COLO829 (cell line): ENCODE measurements at places on chromosomes 2 and 18.

- DNase-seq = no peak
Observed at GRCh38 chr2:240170883-240171282, 30.4 kb upstream of the OTOS start.

DNA sequence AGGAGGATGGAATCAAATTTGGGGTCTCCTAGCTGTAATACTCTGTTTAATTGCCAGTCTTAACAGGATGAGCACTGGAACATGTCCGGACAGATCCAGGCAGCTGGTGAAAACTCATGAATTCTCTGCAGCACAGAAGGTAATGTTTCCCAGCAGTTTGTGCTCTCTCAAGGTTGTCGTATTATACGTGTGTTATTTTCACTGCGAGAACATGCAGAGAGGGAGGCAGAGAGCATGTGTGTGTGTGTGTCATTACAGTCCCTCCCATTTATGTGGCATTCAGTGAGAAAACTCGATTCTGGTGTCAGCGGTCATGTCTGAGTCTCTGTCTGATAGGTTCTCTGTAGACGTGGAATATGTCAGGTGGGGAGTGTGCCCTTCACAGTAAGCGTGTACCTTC, 150.2 kb upstream of the POU3F3 start:
- DNase-seq = no peak

- DNase-seq = no peak
Observed at GRCh38 chr2:107785756-107786155, 40.9 kb upstream of the RGPD4 start.

DNA sequence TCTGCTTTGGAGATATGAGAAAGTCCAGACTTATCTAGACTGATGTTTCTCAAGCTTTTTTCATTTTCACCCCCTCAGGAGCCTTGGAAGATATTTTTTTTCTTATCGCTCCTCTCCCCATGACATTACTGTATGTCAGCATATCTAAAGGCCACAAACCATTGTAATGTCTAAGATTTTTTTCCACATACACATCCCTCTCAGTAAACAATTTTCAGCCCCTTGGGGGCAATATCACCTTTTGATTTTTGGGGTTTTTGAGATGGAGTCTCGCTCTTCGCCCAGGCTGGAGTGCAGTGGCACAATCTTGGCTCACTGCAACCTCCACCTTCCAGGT, 60.3 kb upstream of the REL start:
- DNase-seq = no peak

DNA sequence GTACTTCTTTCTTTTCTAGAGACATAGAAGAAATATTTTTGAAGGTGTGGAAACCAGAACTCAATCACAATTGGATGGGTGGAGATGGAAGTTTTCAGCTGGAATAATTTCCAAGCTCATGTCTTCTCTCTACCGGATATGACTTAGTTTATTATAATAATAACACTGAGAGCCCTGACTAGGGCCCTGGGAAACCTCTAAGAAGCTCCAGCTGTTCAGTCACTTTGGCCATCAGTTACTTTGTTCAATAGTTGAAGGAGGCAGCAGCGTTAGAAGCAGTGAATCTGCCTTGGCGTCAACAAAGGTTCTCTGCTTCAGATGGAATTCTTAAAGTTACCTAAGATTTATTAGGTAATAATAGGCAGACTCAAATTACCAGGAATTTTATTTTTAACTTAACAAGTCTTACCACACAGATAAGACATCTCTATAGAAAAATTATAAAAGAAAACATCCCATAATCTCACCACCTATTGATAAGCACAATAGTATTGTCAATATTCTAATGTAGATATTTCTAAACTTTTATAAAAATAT, 293.8 kb upstream of the CHAC2 start:
- DNase-seq = no peak

- DNase-seq = no peak
Observed at GRCh38 chr2:176758426-176758825, 454.2 kb upstream of the HNRNPA3 start.

- no peak for DNase-seq
Observed at GRCh38 chr2:102453501-102453900, 19.5 kb upstream of the SLC9A4 start.

GRCh38 chr2:48587560-48587959, 30.1 kb upstream of the GTF2A1L start:
- no peak for DNase-seq

DNA sequence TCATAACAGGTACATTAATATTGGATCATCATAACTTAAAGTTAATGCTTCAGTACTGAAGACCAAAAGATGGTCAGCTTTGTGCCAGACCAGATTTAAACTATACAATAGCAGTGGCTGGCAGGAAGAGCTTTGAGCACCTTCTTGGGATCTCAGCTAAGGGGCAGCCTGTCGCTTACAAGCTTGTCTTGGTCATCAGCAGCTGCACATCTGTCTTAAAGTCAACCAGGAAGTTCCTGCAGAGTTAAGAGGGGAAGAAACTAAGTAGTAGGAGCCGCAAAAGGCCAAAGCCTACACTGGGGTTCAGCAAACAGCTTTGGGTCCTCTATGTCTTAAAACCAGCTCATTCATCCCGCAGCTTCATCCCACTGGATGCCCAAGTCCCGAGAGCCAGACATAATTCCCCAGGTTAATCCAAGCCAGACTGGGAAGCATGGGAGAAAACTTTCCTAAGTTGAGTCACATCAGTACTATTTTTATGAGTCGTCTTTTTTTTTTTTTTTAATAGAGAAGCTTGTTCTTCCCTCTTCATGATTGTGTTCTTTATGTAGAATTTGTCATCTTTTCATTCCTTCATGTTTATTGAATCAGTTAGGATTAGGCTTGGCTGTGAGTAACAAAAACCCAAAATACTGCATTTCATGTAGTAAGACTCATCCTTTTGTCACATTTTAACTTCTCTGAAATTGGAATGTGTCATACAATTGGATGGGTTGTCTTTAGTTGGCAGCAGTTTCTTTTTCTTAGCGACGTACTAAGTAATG, 59.3 kb downstream of the SERTAD2 start:
- peak; percentile 21 for DNase-seq

DNA sequence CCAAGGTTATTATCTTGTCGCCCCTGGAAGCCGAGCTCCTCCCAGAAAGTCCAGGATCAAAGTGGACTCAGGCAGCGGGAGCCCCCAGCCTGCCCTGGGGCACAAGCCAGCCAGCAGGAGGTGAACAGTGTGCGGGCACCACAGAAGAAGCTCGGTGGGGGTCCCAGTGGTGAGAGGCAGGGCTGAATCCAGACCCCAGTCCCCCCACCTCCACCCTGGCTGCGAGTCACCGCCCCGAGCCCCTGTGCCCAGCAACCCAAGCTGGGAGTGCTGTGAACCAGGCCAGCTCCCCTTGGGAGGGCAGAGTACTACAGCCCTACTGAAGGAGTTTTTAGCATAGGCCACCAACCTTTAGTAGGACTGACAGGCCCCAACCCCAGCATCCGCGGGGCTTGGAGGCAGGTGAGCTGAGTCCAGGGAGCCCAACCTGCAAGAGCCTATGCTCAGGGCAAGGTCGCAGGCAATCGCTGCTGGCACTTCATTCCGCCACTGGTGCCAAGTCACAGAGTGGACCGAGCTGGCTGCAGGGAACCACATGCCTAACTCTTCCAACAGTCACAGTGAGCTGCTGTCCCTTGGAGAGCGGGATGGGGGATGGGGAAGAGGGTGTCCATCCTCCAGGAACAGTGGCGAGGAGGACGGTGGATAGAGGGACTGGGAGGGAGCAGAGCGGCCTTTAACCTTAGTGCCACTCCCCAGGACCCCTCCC, 3.0 kb downstream of the PIEZO2 start:
- no peak for DNase-seq

DNA sequence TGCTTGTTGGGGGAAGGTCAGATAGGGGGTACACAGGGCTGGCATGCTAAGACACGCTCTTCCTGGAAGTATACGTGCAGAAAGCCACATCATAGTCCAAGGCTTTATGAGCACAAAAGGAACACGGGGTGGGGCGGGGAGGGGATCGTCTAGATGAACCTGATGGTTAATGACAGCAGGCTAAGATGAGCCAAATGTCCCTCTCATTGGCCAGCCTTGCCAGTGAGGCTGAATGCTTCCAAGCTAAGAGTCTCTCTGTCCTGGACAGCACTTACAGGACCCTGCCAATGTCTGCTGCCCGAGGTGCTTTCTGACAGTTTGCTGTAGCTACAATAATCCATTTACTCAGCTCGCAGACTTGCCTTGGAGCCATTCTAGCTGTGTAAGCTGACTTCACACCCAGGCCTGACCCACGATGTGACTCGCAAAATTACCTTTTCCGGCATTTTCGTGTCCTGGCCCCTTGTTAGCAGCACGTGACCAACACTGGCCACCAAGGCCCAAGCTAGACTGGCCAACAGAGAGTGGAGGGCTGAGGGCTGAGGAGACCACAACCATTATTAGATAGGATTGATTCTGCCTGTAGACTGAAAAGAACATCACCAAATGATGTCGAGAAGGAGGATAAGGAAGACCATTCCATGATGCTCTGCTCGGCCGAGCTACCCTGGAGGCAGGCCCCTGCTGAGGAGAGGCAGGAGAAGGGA, 84.2 kb downstream of the MALT1 start:
- DNase-seq = no peak

DNA sequence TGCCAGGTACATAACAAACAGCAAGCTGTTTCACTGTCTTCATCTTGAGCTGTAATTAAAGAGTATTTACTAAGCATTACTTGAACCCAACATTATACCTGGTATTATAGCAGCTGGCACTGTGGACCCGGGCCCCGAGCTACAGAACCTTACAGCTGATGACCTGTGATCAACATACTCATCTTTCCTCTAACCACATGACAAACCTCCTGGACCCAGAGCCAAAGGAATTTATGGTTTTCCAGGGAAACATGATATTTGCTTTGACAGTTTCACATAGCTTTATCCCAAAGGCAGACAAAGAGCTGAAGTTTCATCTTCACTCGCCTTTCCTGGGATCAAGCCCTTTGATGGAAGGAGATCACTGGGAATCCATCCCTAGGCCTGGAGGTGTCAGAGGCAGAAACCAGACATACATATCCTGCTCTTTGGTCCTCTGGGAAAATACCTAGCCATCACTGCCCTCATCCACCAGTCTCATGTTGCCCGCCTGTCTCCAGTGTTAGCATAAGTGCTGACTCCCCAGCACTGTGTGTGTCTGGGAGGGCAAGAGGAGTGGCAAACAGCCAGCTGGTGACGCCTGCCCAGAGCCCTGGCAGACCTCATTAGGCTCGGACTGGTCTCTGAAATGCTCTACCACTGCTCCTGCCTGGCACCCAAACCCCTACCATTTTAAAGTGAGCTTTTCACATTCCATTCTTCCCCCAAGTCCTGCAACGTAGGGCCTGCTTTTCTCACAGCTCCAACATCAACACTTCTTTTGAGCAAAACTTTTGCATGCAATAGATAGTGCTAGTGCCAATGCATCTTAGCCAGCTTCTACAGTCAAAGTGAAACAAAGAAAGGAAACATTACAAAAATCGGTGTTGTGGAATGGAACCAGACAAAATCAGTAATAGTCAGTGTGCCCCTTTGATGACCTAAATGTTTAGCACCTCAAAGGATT, 138.8 kb upstream of the CTAGE1 start:
- no peak for DNase-seq

- no peak for DNase-seq
Observed at GRCh38 chr2:10834068-10834655, 21.6 kb upstream of the PDIA6 start.

- no peak for DNase-seq
Observed at GRCh38 chr18:54531402-54532065, 59.5 kb upstream of the DYNAP start.

DNA sequence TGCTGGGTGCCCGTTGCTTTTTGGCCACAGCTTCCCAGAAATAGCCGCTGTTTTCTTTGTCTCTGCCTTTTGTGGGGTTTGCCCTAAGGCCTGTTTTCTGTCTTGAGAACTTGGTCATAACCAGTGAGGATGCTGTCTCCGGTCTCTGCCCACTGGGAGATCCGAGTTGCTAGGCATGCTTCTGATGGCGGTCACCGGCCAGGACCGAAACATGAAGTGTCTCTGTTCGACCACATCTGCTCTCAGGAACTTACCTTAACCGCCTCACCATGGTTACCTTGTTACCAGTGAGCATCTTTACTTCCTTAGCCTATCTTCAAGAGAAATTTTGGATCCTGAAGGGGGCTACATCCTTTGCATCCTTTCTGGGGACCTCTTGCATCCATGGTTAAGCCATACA, 91.9 kb downstream of the RTP5 start:
- no peak for DNase-seq

DNA sequence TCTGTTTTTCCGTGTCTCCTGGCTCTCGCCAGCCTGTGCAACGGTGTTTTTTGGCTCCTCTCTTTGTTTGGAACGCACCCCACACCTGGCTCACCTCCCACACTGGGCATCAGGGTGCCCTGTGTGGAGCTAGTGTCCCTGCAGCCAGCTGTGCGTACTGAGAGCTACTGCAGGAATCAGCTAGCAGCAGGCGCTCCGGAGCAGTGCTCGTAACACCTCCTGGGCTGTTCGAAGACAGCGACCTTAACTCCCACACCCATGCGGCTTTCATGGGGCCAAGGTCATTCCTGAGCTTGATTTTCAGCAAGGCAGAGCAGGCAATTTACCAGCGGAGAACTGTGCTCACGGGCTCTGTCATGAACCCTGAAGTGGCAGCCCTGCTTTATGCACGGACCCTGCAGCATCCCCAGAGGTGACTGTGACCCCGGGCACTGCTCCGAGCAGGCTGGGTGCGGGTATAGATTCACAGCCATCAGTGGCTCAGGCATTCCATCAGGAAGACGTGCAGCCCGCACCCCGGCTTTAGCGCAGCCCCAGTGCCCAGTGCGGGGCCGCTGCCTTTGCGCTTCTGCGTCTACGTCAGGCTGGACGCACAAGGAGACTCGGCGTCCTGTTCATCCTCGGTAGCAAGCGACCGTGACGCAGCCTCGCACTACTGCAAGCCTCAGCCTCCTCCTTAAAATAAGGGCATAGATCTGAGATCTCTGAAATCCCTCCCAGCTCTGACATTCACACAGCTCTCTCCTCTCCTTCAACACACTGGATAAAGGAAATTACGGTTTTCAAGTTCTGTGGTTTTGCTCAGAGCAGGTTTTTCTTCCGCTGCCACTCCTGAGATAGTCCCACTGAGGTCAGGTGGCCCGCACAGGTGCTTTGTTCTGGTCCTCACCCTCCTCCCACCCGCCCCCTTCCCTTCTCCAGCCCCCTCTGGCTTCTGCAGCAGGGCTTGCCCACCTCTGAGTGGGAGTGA, 58.2 kb downstream of the ADI1 start:
- DNase-seq = no peak

- DNase-seq = no peak
Observed at GRCh38 chr2:199797431-199798403, 53.3 kb downstream of the FTCDNL1 start.

DNA sequence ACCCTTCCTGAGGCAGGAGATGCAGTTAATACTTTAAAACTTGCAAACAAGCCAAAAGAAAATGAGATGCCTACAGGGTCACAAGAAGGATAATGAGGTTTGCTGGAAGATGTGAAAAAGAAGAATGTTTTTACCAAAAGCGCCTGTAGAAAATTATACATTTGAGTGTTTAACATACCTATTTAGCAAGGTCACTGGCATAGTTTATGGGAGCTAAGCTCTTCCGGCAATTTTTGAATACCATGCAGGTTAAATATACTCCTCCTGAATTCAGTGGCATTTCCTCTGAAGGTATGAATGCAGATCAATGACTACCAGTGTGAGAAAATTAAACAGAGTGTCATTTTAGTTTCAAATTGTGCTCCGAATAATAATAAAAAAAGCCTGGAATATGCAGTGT, 21.2 kb upstream of the MAP3K20 start:
- DNase-seq = no peak
